NB4 (cell line): ENCODE measurements at places on chromosomes 2 and 18.
A peak's percentile ranks its signal among the peaks of the same experiment; 100 is the strongest.

DNA sequence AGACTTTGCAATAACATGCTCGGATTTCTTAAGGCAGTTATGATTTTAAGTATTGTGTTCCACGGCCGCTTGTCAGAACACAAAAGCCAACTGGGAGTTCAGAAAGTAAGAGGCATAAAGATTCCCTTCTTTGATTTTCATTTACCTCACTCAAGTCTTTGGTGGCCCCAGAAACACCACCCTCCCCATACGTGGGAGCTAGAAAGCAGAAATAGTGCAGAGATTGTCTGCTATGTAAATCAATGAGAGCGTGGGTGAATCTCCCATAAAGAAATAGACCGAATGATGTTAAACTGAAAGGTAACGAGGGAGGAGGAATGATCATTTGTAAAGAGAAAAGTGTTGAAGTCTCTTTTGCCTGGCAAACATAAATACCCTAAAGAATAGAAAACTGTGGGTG lies 322.1 kb upstream of the ETAA1 start:
- no peak for DNase-seq

GRCh38 chr2:188647430-188648070 lies 326.6 kb upstream of the COL3A1 start:
- DNase-seq = no peak

DNA sequence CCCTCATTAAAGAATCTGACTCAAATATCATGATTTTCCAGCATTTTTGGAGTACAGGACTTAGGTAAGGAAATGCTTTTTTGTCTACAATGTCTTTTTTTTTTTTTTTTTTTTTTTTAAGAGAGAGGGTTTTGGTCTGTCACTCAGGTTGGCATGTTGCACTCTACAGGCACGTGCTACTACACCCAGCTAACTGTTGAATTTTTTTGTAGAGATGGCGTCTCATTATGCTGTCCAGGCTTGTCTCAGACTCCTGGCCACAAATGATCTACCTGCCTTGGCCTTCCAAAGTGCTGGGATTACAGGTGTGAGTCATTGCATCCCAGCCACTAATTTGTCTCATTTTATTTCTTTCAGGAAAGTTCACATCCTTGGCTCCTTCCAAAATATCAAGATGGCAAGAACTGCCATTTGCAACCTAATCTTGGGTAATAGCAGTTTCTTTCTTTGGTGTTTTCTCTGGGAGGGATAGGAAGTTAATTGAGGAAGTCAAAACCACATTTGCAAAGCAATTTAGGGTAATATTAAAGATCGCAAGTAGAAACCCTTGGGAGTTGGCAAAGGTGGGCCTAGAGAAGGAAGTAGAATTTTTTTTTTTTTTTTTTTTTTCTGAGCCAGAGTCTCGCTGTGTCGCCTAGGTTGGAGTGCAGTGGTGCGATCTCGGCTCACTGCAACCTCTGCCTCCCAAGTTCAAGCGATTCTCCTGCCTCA lies 15.5 kb downstream of the PNO1 start:
- DNase-seq = peak; percentile 90

DNA sequence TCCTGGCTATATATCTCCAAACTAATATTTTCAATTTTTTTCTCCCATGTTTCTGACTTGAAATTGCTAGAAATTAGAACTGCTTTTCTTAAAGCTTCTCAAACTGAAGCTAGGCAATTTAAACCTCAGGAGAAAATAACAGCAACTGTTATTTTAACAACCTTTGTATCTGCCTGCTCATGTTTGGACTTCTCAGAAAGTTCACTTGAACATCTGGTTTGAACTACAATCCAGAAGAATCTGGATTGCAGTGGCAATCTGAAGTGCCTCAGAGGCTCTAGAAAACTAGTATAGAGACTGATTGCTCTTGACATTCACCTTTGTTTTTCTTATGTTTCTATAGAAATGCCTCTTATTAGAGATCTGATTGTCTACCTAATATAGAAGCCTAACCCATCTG lies 64.1 kb downstream of the STAT4 start:
- DNase-seq = no peak
